ENCODE measurements at places on chromosomes 1 and 21.

GRCh38 chr1:204294357-204294756 is 65.4 kb downstream of the PLEKHA6 start:
- DNase-seq = no peak

GRCh38 chr1:162633081-162633762 is 958 bp downstream of the DDR2 start:
- no peak for DNase-seq

GRCh38 chr1:21936366-21937031 is 611 bp downstream of the HSPG2 start:
- no peak for DNase-seq

GRCh38 chr1:84913555-84913892 is 20.5 kb upstream of the LPAR3 start:
- no peak for DNase-seq

All from SHP77 treated with DMSO at 0.1 percent for 48 hours (cell line).